ENCODE measurements at places on chromosomes 3 and 15. TPM values are rescaled to one million over a fixed set of nuclear protein-coding genes. Genes with fewer than 3 reads are reported as not detected.

DNA sequence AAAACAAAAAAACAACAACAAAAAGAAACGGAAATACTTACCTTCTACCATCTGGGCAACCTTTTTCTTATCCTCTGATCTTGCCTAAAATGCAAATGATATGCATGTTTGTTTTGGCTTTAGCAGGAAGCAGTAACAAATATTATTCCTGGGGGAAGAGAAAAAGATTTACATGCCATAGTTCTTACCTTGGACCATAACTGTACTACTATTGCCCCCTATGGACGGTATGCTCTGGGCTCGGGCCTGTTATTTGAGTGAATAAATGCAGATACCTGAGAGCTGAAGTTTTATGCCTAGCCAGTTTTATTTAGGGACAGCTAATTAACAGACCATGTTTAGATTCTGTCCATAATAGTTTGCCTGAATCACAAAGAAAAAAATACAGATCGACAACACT, 12.6 kb upstream of the STARD5 start:
- H3K36me3 ChIP-seq, result no peaks in the 10 kb centered on the region
- H3K4me1 ChIP-seq, result peaks cover 2% of the 10 kb centered on the region
- H3K27ac ChIP-seq, result no peak overlapping the region
- H3K4me3 ChIP-seq, result no peak overlapping the region

DNA sequence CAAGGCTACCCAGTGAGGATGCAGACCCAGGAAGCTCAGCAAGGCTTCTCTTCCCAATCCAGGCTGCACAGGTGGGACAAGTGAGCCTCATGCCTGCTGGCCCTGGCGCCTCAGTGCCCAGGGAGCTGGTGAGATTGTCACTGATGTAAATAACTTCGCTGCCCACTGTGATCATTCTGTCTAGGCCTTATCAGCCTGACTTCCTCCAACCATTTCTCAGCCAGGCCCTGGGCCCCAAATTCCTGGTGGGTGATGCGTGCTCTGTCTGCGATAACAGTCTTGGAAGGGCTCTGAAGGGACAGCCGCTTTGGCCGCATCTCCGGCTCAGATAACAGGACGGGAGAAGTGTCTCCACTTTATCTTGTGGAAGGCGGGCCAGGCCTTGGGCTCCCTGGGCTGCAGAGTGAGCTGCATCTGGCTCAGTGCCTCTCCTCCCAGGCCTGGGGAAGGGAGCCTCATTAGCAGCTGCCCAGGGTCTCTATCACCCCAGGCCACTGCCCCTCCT, 2.2 kb upstream of the FBLN2 start:
- H3K36me3 ChIP-seq, result no peaks in the 10 kb centered on the region
- DNase-seq, result peak; percentile 46
- no peak overlapping the region for H3K4me3 ChIP-seq
- peak overlapping the region; percentile 72 for H3K27ac ChIP-seq

DNA sequence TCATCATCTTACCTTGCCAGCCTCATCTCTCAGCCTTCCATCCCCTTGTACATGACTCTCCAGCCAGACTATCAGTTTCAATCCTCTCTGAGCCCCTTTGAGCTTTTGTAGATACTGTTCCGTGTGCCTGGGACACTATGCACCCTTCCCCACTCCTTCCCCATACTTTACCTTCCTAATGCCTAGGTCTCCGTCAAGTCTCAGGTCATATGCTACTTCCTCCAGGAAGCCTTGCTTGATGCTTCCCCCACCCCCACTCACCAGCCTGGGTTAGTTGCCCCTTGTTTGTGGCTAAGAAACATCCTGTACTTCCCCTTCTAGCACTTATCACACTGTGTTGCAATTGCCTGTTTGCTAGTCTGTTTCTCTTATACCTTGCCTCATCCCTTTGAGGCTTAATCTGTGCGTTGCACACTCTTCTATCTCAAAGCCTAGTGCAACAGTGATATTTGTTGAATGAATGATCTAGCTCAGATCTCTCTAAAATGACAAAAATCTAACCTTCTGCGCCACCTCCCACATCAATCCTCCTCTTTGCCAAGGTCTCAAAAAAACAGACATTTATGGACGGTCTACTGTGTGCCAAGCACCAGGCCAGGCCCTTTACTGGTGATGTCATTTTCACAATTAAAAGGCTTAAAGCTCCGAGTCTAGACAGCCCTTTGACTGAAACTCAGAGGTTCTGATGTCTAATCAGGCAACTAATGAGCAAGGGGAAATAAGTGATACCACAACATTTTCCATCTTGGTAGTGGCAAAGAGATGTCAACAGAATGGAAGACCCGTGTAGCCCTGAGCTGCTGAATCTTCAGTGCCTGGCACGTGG, 6.5 kb upstream of the USP3 start:
- no peaks in the 10 kb centered on the region for H3K36me3 ChIP-seq
- peaks cover 6% of the 10 kb centered on the region for H3K4me1 ChIP-seq
- peaks cover 34% of the 10 kb centered on the region for H3K27me3 ChIP-seq
- H3K27ac ChIP-seq, result no peak overlapping the region

The OR5AC2 gene
- total RNA-seq, result not detected

The UBR1 gene
- 22.2 TPM for total RNA-seq

The CPLX3 gene
- total RNA-seq, result not detected

The IGSF10 gene
- 0.18 TPM for total RNA-seq

The NUP210 gene
- total RNA-seq, result 24.2 TPM

The HCLS1 gene
- 0.57 TPM for total RNA-seq

The ARHGAP11A gene
- 5.0 TPM for total RNA-seq
